Right lobe of liver (tissue), 6 donors: ENCODE measurements at places on chromosomes 5 and 9.

- peak; percentile 96 for DNase-seq
Observed at GRCh38 chr9:32384364-32385151, at the start of gene ACO1. Gene ACO1 (plus strand): TSS chr9:32384643. CDS start chr9:32405507, 20,864 bp downstream.

DNA sequence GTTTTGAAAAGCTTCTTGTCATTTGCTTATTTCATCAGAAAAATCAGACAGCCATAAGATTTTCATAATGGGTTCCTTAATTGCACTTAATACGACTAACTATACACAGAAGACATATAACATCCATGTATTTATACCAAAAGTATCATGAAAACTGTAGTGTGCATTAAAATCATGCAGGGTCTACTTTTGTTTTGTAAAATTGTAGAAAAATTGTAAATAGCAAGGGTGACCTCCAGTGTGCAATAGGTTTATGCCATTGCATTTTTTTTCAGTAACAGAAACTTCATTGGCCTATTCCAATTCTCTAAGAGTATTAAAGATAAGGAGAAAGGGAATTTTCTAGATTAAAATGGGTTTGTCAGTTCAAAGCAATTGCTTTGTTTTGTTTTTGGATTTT lies 307.6 kb downstream of the KIAA0825 start:
- no peak for DNase-seq

- DNase-seq, result no peak
Observed at GRCh38 chr9:2345013-2345412, 276.6 kb upstream of the VLDLR start.

GRCh38 chr5:38417658-38418017 lies 138.8 kb downstream of the LIFR start:
- no peak for DNase-seq

GRCh38 chr9:94079236-94079635 lies 5.0 kb upstream of the PTPDC1 start:
- DNase-seq, result no peak

GRCh38 chr9:16683326-16683725 lies 187.1 kb downstream of the BNC2 start:
- no peak for DNase-seq

- no peak for DNase-seq
Observed at GRCh38 chr5:123351240-123351639, 72.0 kb downstream of the CEP120 start.

DNA sequence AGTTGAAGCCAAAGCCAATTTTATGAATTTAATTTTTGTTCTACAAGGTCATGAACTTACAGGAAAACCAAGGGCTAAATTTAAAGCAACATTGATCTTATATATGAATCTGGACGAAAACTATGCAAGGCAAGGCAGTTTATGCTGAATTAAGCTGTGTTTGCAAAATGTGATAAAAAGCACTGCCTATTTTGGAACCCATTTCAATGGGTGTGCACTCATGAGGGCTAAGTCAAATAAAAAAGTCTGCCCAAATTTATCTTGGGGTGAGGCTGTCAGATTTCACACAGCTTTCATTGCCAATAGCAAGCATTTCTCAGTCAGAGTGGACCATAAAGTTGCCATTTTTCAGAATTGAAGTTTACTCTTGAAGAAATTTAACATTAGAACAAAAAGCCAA lies 199.9 kb downstream of the LURAP1L start:
- DNase-seq, result no peak

DNA sequence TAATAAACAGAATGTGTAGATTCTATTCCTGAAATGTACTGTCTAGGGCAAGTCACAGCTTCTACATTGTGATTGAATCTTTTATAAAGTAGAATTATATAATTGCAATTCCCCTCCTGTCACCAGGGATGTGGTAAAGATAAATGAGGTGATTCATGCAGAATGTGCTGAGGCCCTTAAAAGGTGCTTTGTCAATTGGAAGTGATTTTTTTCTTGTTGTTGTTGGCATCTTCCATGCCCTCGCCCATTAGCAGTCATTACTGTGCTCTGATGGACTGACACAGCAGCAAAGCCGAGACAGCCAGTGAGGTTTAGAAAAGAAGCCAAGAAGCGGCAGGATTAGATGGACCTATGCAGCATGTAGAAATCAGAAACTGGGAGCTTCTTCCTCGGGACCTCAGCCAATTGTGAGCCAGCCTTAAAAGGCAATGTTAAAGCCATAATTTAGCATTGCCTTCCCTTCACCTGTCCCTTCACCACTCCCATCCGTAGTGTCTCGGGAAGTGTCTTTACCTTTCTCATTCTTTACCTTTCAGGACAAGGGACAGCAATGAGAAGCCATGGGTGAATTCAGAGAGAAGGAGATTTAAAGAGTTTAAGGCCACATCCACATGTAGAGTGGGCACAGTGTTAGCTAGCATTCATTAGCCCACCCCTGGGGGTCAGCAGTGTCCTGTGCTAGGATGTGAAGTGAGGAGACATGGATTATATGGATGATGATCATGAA lies 257.8 kb downstream of the PLK2 start:
- DNase-seq, result no peak

GRCh38 chr9:93255994-93256877 lies 72.3 kb downstream of the WNK2 start:
- peak; percentile 50 for DNase-seq

GRCh38 chr5:28807195-28807729 lies 1768.9 kb upstream of the CDH9 start:
- no peak for DNase-seq

GRCh38 chr5:131854134-131854533 lies 57.3 kb upstream of the FNIP1 start:
- no peak for DNase-seq

DNA sequence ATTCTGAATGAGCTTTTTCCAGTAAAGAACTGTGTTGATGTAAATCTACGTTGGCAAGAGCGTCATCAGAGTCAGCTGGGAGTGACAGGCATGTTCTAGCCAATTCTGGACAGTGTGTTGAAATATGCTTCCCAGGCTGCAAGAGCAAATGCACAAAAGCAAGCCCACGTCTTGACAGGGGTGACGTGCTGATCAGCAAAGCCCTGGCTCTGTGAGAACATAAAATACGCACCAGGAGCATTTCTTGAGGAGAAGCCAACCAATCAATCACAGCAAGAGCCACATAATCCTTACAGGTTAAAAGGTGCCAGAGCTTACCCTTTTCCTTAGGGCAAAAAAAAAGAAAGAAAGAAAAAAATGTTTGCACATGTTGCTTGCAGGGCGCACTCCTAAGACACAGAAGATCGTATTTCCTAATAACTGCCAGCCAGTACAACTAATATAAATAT lies 148.1 kb downstream of the PDE4D start:
- DNase-seq, result no peak

DNA sequence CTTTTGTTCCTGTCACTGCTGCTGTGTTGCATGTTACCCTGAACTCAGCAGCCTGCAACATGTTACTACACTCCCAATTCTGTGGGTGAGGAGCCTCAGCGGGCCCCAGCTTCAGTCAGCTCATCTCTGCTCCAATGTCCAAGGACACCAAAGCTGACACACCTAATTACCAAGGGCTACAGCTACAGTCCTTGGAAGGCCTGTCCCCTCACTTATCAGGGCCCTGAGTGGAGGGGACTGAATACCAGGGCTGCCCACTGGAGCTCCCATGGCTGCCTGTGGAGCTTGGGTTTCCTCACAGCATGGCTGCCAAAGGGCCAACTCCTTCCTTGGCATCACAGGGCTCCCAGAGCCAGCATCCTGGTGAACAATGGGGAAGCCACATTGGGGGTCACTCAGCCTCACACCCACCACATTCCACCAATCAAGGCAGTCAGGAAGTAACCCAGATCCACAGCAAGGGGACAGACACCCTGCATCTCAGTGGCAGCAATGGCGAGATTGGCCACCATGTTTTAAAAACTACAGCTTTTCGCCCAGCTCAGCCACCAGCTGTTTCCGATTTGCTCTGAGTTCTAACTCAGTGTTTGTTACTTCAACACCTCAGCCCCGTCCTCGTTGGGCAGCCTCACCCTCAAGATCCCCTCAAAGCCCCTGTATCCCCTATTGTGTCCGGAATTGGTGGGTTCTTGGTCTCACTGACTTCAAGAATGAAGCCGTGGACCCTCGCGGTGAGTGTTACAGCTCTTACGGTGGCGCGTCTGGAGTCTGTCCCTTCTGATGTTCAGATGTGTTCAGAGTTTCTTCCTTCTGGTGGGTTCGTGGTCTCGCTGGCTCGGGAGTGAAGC lies 18.9 kb downstream of the SEMA4D start:
- no peak for DNase-seq

- DNase-seq, result no peak
Observed at GRCh38 chr9:98572054-98572627, 136.6 kb downstream of the GABBR2 start.
